ENCODE measurements at places on chromosomes 3 and 15.

DNA sequence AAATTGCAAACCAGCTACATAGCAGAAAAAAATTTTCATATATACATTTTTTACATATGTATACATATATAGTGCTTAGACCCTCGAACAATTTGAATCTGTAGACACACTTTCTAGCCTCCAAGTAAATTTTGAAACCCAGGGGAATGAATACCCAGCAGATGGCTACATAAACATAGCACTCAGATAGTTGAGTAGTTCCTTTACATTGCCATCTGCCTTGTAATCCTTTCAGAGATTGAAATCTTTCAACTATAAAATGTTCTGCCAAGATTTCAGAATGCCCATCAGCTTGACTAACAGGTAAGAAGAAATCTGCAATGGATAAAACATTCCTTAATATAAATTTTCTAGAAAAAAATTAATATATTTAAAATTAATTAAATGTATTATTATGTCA is 1333.5 kb upstream of the CADM2 start:
- DNase-seq: no peak

DNA sequence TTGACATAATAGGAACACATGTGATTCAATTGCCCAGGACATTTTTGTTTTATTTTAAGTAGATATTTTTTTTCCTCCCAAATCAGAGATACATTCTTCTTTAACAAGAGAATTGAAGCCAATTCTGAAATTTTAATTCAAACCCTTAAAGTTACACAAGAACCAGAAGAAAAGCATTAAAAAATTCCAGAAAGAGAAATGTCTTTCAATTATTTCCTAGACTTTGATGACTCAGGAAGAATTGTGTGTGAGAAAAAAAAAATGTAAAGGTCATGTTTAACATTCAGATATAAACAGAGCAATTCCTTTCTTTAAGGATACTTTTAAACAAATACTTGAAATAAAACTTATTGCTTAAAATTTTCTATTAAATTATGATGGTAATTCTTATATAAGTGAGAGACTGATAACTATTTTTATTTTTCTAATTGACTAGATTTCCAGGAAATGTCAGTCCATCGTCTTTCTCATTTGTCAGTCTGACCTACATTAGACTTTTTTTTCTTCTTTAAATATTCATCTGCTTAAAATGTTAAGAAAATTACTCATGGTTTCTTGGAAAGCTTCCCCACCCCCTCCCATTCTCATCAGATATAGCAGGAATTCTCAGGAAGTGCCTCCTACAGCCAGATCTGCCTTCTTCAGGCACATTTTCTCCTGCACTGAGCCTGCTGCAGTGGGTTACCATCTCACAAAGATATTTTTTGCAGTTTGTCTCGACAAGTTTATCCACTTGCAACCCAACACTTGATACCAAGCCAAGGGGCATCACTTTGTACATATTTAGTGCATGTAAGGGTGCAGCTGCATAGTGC is 261.8 kb upstream of the CBLB start:
- DNase-seq: peak; percentile 76

GRCh38 chr15:81914734-81915256 is 131.0 kb downstream of the MEX3B start:
- no peak for DNase-seq

DNA sequence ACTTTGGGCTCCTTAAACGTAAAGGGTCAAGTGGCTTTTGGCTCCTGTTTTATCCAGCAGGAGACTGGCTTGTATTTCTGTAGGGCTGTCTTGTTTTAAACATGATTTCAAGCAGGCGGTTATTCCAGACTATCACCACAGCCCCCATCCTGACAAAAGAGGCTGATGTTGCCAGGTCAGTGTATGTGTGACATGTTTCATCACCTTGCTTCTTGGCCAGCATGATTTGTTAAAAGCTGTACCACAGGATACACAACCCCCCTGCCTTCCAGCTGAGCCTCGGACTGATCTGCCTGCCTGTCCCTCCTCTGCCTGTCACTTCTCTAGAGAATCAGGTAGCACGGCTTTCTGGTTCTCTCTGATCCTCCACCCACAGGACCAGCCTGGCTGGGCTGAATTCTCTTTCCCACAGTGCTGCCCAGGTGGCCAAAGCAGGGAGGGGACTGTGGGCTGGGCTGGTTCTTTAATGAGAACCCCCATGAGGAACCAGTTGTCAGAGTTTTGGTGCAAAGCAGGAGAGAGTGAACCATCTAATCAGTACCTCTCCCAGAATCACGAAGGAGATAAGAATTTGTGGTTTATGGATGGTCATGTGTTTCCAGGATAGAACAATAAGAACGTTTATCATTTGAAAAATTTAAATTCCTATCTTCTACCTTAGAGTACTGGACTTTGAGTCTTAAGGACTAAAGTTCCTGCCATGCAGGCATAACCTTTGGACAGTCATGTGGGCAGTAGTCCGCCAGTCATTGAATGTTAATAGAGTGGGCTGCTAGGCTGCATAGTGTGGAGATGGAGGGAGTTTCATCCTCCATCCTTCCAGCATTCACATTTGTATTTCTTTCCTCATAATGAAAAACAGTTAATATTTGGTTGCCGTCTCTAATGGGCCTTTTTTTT is 8.8 kb downstream of the ABHD6 start:
- no peak for DNase-seq

GRCh38 chr3:127640042-127640355 is 11.0 kb downstream of the PODXL2 start:
- no peak for DNase-seq

GRCh38 chr15:65579762-65580161 is 31.2 kb downstream of the INTS14 start:
- DNase-seq: no peak

DNA sequence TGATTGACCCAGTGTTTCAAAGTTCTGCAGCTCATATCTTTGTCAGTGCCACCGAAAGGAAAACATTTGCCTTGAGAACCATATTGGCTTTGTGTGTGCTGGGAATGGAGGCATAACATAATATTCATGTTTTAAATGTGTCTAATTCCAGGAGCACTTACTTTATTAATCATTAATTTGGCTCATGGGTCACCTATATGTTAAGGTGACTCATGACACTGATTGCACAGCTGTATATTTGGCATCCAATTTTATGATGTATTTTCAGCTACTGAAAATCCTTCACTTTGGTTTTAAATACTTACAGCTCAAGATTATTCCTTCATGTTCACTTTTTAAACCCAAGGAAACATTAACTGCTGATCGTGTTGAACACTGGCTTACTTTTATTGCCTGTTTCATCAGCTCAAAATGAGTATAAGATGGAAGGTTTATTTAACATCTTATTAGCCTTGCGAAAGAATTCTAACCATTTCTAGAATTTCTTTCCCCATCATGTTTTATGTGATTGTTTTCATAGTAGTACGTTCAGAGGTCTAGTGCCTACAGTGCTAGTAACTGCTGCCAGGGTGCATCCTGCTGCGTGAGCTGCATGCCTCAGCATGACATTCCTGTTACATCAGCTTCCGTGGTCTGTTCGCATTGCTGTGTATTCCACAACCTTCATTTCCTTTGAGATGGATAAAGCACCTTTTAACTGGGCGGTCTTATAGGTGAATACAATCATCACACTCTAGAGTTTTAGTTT is 63.7 kb downstream of the LRCH3 start:
- DNase-seq: peak; percentile 99

GRCh38 chr15:93052090-93052879 is 36.7 kb downstream of the RGMA start:
- no peak for DNase-seq

- peak; percentile 64 for DNase-seq
Observed at GRCh38 chr3:129530251-129530791, 1.9 kb downstream of the RHO start.

- no peak for DNase-seq
Observed at GRCh38 chr15:49901321-49901720, 217.7 kb downstream of the ATP8B4 start.

- DNase-seq: peak; percentile 97
Observed at GRCh38 chr15:75661100-75661755, 13.5 kb downstream of the SNX33 start.

DNA sequence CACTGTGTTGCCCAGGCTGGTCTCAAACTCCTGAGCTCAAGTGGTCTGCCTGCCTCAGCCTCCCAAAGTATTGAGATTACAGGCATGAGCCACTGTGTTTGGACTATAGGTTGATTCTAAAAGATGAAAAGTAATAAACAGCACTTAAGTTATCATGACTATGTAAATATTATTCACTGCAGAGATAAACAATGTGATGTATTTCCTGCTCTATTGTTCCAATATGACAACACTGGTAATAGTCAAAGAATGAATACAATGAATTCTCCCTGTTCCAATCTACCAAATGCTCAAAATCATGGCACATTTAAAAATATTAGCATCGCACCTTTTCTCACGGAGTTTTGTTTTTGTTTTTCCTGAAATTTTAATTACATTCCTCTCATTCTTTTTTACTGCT is 36.8 kb upstream of the TBL1XR1 start:
- DNase-seq: no peak

DNA sequence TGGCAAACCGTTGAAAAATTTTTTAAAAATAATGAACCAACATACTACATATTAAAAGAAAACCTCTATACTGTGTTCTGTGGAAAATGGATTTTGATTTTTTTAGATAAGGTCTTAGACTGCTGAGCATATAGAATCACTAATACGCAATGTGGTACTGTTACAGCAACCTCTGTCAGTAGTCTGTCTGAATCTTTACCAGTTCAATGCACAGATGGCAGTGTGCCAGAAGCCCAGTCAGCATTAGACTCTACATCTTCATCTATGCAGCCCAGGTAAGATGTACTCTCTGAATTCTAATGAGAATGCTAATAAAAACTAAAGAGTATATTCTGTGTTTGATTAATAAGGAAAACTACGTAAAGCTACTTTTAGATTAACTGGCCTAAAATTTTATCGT is 31.3 kb upstream of the FAH start:
- no peak for DNase-seq

GRCh38 chr3:47846186-47846879 is 43.4 kb downstream of the DHX30 start:
- DNase-seq: no peak

DNA sequence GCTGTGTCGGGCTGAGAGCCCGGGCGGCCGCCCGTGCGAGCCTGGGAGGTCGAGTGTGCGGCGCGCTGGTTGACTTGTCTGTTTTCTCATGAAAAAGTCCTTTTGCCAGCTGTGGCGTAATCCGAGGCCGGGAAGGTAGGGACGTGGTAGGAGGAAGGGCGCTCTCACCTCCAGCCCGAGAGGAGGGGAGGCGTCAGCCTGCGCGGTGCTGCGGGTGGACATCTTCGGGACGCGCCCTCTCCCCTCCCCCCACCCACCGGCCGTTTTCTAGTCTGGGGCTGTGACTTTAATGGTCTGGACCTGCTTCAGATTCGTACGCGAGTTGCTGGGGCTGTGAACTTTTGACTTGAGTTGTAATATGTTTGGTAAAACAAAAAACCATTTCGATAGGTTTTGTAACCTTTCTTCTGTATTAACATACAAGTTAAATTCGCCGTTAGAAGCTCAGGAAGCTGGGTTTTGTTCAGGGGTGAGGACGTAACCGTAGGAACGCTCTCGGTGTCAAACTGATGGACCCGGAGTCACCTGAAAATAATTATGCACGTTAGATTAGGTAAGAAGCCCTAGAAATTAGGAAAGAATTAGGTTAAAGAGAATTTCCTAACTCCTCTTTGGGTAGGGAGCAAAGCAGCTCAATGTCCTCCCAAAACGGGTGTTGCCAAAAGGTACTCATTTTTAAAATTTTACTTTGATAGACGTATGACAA is 762 bp downstream of the NCK1 start:
- DNase-seq: peak; percentile 67

GRCh38 chr15:59176653-59177316 is 29.9 kb upstream of the LDHAL6B start:
- no peak for DNase-seq

DNA sequence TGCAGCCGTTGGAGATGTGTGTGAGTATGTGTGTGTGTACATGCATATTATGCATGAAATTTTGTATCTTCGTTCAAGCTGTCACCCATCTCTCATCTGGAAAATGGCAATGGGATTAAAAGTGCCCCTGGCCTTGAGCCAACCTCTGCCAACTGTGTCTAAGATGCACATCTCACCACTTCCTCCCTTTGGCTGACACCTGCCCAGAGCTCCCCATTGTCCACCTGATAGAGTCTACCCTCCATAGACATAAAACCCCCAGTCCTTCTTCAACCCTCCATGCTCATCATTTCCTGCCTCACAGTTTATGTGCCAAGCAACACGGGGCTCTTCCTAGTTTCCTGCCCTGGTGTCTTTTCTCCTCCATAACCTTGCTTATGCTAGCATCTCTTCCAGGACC is 187.5 kb upstream of the HES1 start:
- DNase-seq: no peak

DNA sequence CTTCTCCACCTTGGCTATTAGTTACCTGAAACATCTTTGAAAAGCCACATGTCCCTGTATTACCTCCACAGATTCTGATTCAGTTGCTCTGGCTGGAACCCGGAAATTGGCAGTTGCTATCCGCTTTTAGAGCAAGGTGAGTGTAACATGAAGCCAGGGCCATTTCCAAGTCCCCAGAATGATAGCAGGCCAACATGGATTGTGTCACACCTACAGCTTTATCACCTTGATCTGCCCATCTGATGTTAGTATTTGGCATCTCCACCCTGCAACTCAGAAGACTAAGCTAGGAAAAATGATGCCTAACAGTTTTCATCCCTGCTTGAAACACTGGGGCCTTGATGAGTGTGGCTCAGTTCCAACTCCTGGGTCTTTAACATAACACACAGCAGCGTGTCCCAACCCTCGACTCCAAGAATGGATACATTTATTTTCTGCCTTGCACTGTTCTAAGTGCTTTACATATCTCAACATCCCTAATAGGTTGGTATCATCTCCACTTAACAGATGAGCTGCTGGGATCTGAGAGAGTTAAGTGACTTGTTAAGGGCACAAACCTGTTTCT is 21.3 kb upstream of the NUDT16 start:
- no peak for DNase-seq

GRCh38 chr3:54433846-54434245 is 311.5 kb downstream of the CACNA2D3 start:
- no peak for DNase-seq

DNA sequence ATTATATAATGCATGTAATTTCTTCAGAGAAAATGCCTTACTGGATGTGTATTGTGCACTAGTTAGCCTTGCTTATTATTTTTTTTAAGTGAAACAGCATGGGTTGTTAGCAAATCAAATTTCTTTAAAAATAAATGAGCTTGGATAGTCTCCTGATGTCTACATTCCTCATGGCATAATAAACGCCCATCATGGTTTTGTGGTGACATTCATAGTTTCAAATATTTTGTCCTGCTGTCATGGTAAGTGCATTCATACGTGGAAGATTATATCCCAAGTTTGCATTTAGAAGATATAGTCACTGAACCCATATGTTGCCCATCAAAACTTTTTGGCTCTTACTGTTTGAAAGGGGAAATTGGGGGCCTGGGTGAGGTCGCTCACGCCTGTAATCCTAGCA is 130.7 kb downstream of the ALCAM start:
- no peak for DNase-seq

DNA sequence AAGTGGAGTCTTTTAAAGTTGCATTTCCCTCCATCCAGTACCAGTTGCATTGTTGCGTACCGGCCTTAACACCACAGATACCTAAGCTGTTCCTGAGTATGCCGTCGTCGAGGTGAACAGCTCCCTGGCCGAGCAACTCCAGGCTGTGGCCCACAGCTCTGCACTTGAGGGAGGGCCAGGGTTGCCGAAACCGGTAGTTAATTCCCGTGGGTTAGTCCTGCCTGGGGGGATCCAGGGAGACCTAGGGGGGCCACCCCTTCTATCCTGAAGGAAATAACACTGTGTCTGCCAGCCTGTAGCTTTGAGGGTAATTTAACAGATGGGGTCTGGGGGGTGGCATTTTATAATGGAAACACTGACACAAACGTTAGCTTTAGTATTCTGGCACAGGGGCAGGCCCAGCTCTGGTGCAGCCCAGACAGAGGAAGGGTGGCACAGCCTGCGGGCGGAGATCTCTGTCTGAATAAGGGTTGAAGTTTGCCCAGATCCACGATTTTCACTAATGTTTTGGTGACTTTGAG is 60.8 kb downstream of the RGMA start:
- DNase-seq: no peak

Data from choroid plexus epithelial cell (primary cell).